ENCODE measurements at places on chromosomes 7 and 10.

DNA sequence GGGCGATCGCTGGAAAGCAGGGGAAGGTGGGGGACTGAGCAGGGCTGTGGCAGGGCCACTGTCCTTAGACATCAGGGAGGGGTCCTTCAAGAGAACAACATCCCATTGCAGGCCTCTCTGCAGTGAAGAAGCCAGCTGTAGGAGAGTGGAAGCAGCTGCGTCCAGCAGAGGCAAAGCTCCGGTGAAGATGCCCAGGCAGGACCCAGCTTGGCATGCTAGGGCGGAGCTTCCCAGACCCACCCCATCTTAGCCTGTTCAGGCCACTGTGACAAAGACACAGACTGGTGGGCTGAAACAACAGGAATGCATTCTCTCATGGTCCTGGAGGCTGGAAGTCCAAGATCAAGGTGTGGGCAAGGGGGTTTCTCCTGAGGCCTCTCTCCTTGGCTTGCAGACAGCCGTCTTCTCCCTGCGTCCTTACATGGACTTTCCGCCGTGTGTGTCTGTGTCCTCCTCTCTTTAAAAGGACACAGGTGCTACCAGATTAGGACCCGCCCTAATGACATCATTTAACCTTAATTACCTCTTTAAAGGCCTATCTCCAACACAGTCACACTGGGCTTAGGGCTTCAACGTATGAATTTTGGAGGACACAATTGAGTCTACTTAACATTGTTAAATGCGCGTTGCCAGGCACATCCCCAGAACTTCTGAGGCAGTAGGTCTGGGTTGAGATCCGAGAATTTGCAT lies 178.1 kb upstream of the GRB10 start:
- no peak for DNase-seq

- no peak for DNase-seq
These were observed 8.1 kb downstream of the ABHD11 start for GRCh38 chr7:73730485-73730884.

DNA sequence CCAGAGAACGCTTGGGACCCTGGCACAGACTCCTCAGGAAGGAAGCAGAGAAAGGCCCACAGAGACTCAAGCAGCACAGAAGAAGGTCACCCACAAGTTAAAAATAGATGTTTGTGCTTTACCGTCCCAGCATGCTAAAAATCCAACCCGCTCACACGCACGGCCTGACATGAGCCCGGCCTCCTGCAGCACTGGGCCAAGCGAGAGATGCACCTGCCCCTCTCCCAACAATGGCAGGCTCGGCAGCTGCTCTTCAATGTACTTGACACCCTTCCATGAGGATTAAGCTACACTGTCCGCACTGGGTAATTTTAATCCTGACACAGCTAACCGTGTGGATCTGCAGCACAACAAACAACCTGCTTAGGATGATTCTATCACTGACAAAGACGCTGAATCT lies 9.3 kb downstream of the DIP2C start:
- no peak for DNase-seq

DNA sequence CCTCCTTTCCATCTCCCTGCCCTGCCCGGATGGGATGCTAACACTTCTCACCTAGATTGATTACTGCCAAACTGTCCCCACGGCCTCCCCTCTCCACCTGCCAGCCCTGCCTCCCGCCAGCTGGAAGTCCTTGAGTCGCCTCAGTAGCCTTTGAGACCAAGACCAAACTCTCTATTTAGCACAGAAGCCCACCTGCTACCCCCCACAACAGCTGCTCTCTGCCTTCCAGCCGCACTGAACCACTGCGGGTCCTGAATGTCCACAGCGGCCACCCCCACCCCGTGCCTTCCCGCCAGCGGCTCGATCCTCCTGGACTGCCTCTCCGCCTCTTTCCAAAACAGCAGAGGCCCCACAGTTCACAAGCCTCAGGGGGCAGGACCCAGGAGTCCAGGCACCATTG lies 39.0 kb downstream of the FKBP6 start:
- no peak for DNase-seq

DNA sequence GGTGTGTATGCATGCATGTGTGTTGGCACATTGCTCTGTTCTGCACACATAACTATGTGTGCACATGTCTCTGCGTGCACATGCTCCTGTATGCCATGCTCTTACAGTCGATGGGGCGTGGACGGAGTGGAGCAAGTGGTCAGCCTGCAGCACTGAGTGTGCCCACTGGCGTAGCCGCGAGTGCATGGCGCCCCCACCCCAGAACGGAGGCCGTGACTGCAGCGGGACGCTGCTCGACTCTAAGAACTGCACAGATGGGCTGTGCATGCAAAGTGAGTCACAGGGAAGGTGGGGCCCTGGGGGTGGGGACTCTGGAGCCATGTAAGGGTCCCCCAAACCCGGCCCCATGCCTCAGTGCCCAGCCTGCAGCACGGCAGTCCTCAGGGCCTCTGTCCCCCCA lies 30.6 kb upstream of the SLC29A3 start:
- DNase-seq: no peak
